Right kidney (tissue), 9 donors: ENCODE measurements at places on chromosomes 4 and X.

GRCh38 chr4:147773261-147774184 is 41.6 kb downstream of the ARHGAP10 start:
- no peak for DNase-seq

DNA sequence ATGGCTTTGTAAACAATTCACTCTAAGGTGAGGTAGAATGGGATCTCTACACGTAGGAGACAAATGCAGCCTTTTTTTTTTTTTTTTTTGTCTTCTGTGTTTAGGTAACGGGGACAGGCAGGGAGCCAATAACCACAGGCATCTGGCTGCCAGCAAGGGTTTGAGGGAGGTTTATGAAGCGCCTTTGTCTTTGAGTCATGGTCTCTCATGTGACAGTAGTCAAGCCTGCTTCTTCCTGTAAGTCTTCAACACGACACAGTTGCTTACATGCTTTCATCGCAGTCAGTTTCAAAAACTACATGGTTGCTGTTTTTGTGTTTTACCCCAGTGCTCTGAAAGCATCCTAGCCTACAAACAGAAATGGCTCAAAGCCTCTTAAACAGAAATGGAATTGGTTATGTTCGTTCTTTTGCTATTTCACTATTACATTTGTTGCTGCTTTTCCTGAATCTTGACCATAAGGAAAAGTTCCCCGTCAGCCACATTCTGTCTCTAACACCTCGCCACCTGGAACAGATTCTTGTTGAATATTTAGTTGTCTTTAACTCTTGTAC is 127.8 kb upstream of the METTL14 start:
- no peak for DNase-seq

DNA sequence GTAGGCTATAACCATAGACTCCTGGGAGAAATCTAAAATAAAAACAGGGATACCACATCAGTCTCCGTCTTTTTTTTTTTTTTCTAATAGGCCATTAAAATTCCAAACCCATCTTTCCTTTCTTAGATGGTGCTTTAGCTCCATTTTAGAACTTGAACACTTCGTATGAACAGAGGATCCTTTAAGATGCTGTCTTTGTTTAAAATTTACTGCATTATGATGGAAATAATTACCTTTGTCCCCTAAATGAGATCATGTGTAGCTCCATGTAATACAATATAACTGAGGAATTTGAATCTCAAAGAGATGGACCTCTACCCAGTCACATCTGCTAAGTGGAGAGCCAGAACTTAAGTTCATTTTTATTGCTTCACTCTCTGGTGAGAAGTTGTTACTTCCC is 47.9 kb downstream of the CEP135 start:
- no peak for DNase-seq

DNA sequence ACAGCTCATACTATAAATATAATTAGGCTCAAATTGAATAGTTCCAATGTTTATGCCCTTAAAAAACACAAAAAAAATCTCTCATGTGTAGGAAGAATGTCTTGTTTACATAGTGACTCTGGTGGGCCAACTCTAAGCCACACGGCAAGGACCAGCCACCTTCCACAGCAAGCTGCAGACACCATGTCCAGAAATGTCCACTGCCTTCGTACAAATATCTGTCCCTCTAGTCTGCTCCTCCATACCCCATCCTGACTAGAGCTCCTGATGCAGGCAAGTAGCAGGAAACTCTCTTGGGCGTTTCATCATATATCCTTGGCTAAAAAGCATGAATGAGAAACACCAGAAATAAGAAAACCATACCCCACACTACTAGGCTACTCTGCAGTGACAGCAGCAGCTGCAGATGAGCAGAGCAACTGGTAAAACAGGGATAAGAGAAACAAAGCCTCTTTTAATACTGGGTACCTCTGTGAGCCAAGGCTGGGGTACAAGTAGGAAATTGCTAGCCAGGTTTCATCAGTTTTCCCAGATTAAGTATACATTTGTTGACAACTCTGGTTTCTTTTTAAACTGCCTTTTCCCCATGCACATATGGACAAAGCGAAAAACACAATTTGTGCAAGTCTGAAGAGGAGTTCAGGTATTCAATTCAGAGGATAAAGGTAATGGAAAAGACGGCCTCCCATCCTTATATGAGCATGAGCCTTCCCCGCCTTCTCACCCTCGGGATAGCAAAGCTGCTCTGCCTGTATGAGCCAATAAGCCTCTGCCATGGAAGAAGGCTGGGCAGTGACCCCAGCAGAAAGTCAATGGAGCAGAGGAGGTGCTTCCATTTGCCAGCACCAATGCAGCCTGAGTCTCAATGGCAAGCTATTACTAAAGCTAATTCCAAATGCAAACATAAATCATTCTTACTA is 245.4 kb downstream of the DCLK2 start:
- DNase-seq = no peak

- no peak for DNase-seq
Observed at GRCh38 chr4:120304801-120305200, 238.2 kb upstream of the MAD2L1 start.

DNA sequence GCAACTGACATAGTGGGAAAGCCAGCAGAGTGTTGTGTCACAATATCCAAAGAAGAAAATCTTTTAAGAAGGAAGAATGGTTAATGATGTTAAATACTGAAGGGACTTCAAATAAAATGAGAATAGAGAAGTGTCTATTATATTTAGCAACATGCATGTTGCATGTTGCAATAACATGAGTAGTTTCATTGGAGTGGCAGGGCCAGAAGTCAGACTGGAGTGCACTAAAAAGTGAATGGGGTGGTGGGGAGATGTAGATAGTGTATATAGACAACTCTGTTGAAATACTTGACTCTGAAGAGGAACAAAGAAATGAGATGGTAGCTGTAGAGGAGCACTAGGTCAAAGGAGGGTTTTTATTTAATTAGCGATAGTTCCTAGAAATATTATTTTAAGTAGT is 9.5 kb upstream of the AMMECR1 start:
- DNase-seq = no peak

DNA sequence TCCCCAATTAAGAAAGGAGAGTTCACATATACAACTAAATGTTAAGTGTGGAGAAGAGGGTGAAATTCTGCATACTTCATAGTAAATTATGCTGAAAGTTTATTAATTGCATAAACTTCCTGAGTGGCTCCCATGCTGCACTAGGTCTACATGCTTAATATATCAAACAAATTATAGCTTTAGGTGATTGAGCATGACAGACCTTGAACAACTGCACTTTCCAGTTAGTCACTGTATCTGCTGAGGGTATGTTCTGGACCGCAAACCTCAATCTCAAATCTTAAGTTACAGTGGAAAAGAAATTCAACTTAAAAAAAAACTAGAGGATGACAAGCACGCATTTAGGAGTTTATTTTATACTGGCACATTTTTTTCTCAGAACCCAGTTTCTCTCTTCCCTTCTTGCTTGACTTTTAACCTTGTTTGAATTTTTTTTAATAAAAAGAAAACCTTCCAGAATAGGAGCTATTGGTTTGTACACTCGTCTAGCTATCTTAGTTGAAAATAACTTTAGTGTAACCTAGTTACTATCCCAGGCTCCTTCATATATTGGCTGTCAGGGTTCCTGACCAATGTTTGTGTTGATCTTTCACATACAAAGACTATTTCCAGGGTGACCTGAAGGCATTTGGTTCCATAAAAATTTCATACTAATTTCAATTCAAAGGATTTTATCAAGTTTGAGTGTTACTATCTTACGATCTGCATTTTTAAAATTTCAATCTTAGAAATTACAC is 10.2 kb upstream of the FAM120C start:
- no peak for DNase-seq

- no peak for DNase-seq
Observed at GRCh38 chr4:72243641-72244040, 211.8 kb downstream of the NPFFR2 start.

- DNase-seq = no peak
Observed at GRCh38 chr4:76250962-76251361, 559 bp upstream of the FAM47E start.
